ENCODE measurements at places on chromosomes 16 and 17. TPM values are rescaled to one million over a fixed set of nuclear protein-coding genes. Genes with fewer than 3 reads are reported as not detected.

Gene SOX8
- total RNA-seq: 0.89 TPM

Gene MRPL58
- total RNA-seq: 52.4 TPM

DNA sequence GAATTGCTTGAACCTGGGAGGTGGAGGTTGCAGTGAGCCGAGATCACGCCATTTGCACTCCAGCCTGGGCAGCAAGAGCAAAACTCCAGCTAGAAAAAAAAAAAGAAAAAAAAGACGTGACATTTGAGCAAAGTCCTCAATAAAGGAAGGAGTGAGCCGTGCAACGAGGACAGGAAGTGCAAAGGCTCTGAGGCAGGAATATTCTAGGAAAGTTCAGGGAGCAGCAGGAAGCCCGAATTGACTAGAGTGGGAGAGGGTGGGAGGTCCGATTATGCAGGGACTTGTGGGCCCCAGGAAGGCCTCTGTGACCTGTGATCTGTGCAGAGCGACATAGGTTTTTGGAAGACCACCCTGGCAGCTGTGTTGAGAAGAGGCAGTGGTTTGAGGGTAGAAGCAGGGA, 8.6 kb upstream of the LASP1NB start:
- DNase-seq: no peak

Gene HSD17B1
- 2.3 TPM for total RNA-seq

Gene ACSM2A
- not detected for total RNA-seq

- DNase-seq: peak; percentile 61
These were observed 199.1 kb upstream of the C17orf78 start for GRCh38 chr17:37176723-37177122.

Gene PRAC2
- not detected for total RNA-seq

DNA sequence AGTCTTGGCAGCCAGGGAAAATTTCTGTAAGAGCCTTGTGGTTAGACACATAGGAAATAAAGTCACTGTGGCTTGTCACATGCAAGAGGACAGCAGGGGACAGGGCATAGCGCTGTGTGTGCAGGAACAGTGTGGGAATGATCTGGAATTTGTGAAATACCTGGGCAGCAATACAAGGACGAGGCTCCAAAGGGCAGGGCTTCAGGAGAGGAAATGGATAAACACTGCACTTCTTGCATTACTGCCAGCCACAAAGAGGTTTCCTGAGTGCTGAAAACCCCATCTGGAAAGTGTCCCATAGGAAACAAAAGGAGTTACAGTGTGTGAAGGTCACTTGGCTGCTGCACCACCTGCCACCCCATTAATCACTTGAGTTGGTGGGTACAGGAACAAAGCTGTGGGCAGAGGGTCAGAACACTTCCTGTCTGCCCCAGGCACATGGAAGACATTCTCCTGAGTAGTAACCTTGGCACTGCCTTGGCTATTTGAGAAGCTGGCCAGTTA, 12.1 kb upstream of the HP start:
- no peak for DNase-seq

DNA sequence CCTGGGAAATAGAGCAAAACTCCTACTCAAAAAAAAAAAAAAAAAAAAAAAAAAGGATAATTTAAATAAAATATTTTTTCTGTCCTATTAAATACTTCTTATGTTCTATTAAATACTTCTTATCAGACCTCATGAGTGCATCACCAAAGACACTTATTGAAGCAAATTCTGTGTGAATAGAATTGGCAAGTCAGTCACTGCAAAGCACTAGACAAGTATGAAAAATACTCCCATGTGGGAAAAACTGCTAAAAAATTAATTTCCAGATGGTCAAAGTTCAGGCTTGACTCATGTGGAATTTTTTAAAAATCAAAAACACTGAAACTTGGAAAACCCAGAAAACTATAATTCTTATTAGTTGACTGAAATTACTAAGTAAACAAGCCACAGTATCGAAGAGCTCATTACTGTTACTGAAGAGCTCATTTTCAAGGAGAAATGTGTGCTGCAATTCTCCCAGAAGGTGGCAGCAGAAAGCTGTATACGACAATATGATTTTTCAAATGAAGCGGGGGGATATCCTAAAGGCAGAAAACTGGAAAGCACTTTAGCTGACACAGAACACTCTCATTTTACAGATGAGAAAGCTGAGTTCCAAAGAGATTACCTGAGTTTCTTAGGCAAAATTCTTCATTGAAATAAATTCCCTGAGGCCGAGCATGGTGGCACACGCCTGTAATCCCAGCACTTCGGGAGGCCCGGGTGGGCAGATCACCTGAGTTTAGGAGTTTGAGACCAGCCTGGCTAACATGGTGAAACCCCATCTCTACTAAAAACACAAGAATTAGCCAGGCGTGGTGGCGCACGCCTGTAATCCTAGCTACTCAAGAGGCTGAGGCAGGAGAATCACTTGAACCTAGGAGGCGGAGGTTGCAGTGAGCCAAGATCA, 15.9 kb upstream of the FBXO47 start:
- peak; percentile 81 for DNase-seq

Gene TP53TG3F
- not detected for total RNA-seq

GRCh38 chr17:47204722-47205418, 4.3 kb upstream of the MYL4 start:
- DNase-seq: peak; percentile 74

Gene C1QL1
- total RNA-seq: 0.86 TPM

DNA sequence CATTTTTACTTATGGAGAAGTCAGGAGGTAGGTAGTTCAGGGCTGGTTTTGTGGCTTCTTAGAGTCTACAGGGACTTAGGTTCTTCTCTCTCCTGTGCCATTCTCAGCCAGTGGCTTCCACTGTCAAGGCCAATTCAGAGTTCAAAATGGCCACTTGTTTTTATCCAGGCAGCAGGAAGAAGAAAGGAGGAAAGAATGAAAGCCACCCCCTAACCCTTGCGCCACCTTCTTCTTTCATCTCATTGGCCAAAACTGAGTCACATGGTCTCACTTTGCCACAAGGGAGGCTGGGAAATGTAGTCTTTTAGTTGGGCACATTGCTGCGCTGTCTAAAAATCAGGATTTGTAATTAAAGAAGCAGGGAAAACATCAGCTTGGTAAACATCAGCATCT, 60.8 kb upstream of the MED9 start:
- DNase-seq: peak; percentile 85

Gene PARN
- 53.1 TPM for total RNA-seq

- DNase-seq: no peak
These were observed 10.0 kb upstream of the SECTM1 start for GRCh38 chr17:82343560-82343959.

Gene GPR179
- total RNA-seq: not detected

GRCh38 chr17:31308372-31309334, 5.2 kb downstream of the EVI2B start:
- DNase-seq: no peak

- DNase-seq: no peak
These were observed 94.4 kb downstream of the NLK start for GRCh38 chr17:28136923-28137322.

Gene PDP2
- 38.2 TPM for total RNA-seq

Gene SLC13A5
- not detected for total RNA-seq

Gene UTS2R
- not detected for total RNA-seq

Gene CDT1
- total RNA-seq: 14.2 TPM

Gene G6PC1
- not detected for total RNA-seq

- DNase-seq: peak; percentile 91
These were observed at the start of gene DNAH2 for GRCh38 chr17:7716901-7717755. TSS of gene DNAH2 (plus strand) at chr17:7717744. CDS start at chr17:7719735, 1,991 bp downstream.

- peak; percentile 95 for DNase-seq
These were observed 9.3 kb downstream of the ADORA2B start for GRCh38 chr17:15954222-15954621.

- no peak for DNase-seq
These were observed 780.2 kb upstream of the CA10 start for GRCh38 chr17:52938623-52939230.

GRCh38 chr17:79022507-79022991, 1.4 kb upstream of the C1QTNF1 start:
- DNase-seq: no peak

Gene CORO6
- total RNA-seq: 4.2 TPM

- no peak for DNase-seq
These were observed 6.6 kb downstream of the CCL23 start for GRCh38 chr17:36011201-36011600.

GRCh38 chr16:66988197-66988788, at the start of gene CES4A:
TSS of gene CES4A (plus strand) at chr16:66988589. CDS start at chr16:66988773, 184 bp downstream.
- peak; percentile 48 for DNase-seq

GRCh38 chr16:5735444-5735843, 637.8 kb upstream of the EEF2KMT start:
- no peak for DNase-seq

DNA sequence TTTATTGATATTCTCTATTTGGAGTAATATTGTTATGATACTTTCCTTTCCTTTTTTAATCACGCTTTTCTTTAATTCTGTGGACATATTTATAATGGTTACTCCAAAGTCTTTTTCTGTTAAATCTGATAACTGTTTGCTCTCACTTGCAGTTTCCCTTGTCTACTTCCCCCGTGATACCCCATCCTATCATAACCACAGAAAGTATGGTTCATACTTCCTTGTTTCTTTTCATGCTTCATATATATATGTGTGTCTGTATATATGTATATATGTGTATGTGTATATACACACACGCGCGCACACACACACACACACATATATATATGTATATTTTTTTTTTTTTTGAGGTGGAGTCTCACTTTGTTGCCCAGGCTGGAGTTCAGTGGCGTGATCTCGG, 23.5 kb downstream of the SPECC1 start:
- DNase-seq: no peak

Gene ELMO3
- total RNA-seq: 1.5 TPM

DNA sequence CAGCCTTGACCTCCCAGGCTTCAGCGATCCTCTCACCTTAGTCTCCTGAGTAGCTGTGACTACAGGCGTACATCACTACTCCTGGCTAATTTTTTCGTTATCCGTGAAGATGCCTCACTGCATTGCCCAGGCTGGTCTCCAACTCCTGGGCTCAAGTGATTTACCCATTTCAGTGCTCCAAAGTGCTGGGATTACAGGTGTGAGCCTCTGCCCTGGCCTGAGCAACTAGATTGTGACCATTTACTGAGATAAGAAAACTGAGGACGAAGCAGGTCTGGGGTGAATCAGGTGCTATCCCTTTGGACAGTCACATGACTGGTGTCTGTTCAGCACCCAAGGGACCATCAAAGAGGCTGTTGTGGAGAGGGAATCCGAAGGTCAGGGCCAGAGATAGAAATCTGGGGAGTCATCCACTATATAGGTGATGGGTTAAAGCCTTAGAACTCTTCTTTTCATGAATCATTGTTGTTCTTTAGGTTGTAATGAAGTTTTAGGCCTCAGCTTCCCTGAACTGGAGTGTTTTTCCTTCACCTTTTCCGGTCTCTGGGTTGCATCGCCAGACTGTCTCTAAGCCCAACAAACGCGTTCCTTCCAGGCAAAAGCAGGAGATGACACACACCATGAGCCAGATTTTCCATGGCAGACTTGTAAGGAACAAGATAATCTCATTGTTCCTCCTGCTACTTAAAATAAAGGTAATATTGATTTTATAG, 62.5 kb downstream of the FTO start:
- peak; percentile 80 for DNase-seq

- no peak for DNase-seq
These were observed 2.5 kb downstream of the ADPRM start for GRCh38 chr17:10699856-10700255.

Gene CES5A
- total RNA-seq: not detected

DNA sequence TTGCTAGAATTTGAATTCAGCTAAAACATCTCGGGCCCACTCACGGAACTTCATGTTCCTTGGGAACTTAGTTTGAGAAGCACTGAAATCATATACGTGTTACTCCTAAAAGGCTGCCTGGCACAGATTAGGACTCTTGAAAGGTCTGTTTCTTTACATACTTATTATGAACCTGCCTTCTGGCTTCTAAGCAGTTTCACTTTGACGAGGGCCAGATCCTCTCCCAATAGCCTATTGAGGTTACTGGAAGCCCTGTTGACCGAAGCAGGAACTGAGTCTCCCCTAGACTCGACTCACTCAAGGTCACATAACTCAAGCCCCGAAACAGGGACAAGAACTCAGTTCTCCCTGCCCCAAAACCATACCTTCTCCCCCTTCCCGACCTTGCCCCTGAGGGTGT, 121.9 kb upstream of the PLCG2 start:
- DNase-seq: no peak

Gene ZNF646
- total RNA-seq: 12.8 TPM

- no peak for DNase-seq
These were observed 241.3 kb upstream of the ZFHX3 start for GRCh38 chr16:73289232-73289631.

- DNase-seq: no peak
These were observed 8.5 kb upstream of the ANKRD11 start for GRCh38 chr16:89498839-89499238.

Gene SHBG
- total RNA-seq: 6.1 TPM

GRCh38 chr16:4381935-4382794, 10.5 kb downstream of the VASN start:
- DNase-seq: no peak

Gene CCL4
- not detected for total RNA-seq

DNA sequence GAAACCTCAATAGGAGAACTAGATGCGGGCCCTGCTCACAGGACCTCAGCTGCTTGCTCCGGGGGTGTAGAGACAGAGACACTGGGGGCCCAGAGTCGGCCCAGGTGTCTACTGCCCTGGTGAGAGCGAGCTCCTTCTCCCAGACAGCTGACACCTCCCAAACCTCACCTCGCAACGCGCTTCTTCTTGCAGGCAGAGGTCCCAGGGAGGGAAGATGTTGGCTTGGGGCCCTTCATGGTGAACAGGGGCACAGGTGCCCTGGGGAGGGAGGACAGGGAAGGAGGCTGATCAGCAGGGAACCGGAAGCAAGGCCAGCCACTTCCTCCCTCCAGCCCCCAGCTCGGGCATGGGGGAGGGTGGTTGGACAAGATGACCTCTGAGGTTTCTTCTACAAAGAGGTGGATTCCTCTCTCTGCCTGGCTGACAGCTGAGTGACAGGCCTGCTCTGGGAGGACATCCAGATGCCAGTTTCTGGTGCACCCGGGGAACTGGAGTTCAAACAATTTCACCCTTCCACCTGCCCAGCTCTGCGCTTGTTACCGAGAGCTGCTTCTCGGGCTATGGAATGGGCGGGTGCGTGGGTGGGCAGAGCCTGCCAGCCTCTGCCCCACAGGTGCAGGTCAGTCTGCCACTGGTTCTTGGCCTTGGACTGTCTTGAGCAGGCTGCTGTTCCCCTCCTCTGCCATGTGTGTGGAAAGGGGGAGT, 11.7 kb upstream of the GFAP start:
- DNase-seq: no peak

GRCh38 chr16:28311913-28312312, 19.6 kb downstream of the SBK1 start:
- no peak for DNase-seq

DNA sequence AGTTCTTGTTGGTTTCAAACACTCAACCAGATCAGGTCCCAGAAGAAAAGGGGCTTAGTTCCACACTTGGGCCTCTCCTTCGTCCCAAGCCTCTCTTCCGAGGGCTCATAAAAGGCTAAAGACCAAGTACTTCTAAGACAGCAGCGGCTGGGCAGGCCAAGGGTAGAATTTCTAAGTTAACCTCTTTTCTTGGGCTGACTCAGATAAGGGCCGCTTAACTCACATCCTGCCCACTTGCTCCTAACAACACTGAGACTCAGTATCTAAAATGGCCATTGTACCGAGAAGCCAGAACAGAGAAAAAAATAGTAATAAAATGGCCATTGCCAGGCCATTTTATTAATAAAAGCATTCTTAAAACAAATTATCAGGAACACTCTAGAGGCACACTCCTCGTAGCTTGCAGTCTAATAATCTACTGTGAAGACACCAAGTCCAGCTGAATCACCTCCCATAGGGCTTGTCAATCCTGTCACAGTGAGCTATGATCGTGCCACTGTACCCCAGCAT, 42.1 kb downstream of the RANBP10 start:
- no peak for DNase-seq

Measured in GM23248 (cell line).